ENCODE measurements at places on chromosomes 2 and 18.

- DNase-seq: no peak
Observed at GRCh38 chr2:152602750-152603149, 114.5 kb downstream of the PRPF40A start.

DNA sequence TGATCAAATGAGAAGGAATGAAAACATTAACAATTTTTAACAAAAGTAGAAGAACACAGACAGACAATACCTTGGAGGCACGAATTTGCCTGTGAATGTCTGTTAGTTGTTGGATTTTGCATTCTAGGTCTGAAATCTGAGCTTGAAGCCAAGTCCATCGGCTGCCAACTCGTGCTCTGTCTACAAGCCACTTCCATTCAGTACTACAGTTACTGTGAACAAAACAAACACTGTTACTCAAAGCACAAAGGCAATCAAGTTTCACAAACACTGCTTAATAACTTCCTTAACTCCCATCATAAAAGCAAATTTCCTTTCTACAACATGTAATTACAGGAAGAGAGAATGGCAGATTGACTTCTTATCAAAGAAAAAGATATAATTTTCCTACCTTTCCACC is 42.2 kb downstream of the KANSL1L start:
- DNase-seq: no peak

GRCh38 chr2:23489471-23490322 is 104.7 kb downstream of the KLHL29 start:
- DNase-seq: no peak

DNA sequence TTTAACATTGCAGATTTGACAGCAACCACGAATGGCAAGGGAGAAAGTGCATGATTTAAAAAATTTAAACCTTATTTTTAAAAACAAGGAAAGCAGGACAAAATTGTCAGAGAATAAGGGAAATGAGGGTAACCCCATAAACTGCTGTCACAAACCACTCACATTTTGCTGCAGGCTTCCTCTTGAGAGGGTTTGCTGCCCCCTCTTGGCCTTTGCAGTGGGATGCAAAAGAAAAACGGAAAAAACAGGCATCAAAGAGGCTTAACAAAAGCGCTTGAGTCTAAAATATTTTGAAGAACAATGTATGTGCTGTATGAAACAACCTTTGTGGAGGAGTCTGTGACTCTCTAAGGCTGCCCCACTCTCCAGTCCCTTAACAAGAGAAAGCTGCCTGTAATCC is 91.6 kb downstream of the TMX3 start:
- no peak for DNase-seq

GRCh38 chr2:71706836-71707235 is 253.5 kb downstream of the DYSF start:
- DNase-seq: no peak

DNA sequence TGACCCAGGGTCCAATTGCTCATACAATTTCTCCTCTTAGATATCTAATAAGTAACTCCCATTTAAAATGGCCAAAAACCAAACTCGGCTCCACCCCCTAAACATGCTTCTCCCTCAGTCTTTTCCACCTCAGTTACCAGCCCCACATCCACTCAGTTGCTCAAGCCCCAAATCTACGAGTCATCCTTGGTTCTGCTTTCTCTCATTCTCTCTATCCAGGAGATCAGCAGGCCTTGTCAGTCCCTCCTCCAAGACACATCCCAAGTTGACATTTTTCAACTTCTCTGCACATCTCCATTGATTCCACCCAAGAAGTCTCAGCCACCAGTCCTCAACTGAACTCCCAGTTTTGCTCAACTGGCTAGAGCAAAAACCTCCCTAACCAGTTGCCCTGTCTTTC is 40.5 kb upstream of the RTN4 start:
- no peak for DNase-seq

GRCh38 chr18:58349650-58350049 is 279.2 kb downstream of the ALPK2 start:
- DNase-seq: no peak

GRCh38 chr18:13835202-13835601 is 11.3 kb downstream of the MC5R start:
- no peak for DNase-seq

GRCh38 chr2:287911-288757 is at the start of gene ALKAL2:
ALKAL2 (minus strand) TSS chr2:288091; CDS start chr2:287835, 256 bp downstream.
- no peak for DNase-seq

All from activated CD4-positive, CD25-positive, alpha-beta regulatory T cell treated with anti-CD3 and anti-CD28 coated beads, Interleukin-2, amount 50 U/mL, for 72 hours (primary cell).